ENCODE measurements at places on chromosomes 16 and 17. TPM values are rescaled to one million over a fixed set of nuclear protein-coding genes. Genes with fewer than 3 reads are reported as not detected.

DNA sequence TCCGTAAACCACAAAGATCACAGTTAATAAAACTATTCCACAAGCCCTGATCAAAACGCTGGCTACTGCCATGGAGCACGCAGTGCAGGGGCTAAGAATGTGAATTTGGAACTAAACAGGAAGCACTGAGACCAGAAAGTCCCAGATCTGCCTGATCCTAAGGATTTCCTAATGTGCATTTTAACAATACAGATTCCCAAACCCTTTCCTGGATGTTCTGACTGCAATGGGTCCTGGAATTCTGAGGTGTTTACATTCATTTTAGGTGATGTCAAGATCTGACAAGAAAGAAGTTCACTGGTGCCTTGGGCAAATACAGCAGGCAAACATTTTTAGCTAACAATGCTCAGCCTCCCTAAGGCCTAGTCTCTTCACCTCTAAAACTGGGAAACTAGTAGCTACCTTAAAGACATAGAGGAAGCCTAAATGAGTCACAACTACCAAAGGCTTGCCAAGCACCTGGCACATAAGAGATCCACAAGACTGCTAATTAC, 10.3 kb downstream of the NSMCE1 start:
- DNase-seq, result no peak

DNA sequence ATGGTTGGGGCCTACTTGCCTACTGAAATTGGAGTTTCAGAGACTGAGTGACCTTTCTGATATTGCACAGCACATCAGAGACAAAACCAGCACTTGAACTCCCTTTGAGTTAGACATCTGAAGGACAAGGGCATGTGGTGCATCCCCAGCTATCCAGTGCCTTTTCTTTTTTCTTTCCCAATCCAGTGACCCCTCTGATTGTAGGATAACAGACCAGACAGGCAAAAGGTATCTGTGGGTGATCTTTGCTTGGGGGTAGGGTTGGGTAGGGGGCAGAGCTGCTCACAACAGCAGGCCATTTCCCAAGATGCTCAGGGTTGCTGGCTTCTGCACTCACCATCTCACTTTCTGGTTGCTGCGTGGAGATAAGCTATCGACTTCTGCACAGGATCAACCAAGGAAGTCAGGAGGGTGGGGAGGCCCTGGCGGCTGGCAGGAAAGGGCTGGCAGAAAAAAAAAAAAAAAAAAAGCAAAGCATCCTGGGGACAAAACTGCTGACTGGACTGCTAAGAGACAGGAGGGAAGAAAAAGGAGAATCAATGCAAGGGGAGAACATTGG, 42.2 kb downstream of the HOXB1 start:
- DNase-seq, result no peak

DNA sequence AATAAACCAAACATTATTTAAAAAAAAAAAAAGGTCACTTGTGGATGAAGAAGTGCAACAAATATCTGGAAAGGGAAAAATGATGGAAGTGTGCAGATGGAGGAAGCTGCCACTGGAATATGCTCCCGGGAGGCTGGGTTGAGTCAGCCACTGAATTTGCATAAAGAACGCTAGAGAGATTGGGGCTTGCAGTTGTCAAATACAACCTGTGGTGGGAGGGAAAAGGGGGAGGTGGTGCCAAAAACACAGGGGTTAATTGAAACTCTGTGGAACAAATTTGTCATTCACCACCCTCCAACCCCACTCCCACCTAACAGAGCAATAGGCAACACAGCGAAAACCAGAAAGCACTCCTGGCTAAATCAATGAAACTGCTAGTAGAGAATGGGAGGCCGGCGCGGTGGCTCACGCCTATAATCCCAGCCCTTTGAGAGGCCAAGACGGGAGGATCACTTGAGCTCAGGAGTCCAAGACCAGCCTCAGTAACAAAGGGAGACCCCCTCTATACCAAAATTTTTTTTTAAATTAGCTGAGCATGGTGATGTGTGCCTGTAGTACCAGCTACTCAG, 37.6 kb upstream of the RPL38 start:
- no peak for DNase-seq

- no peak for DNase-seq
These were observed 9.6 kb upstream of the APPBP2 start for GRCh38 chr17:60535382-60536279.

DNA sequence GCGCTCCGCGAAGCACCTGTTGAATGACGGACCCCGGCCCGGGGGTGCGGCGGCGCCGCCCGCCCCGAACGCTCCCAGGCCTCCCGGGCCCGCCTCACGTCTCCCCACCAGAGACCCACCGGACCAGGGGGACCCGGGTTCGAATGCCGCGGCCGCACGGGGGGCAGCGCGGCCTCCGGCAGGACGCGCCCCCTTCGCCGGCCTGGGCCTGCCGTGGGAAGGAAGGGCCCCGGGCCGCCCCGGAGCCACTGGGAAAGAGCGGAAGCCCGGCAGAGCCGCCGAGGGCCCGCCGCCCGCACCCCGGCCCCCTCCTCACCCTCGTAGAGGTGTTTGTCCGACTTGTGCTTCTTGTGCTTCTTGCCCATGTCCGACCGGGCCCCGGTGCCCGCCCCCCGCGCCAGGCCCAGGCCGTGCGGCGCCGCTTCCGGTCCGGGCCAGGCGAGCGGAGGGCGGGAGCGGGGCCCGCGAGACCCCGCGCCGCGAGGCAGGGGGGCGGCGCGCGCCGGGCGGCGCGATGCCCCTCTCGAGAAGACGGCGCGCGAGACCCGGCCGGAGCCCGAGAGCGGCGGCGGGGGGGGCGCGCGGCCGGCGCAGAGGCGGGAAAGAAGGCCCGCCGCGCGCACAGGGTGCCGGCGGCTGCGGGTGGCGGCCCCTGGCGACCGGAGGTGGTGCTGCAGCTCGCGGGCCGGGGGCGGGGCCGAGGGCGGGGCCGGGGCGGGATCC, at the start of gene BRD7:
Gene BRD7, minus strand, starts transcription at position 579 of the 723 bp plus-strand sequence. Its CDS starts 214 bp downstream, at position 365.
- peak; percentile 65 for DNase-seq

GRCh38 chr16:5056352-5056751, 9.4 kb downstream of the C16orf89 start:
- DNase-seq, result no peak

- DNase-seq, result no peak
These were observed 390.4 kb downstream of the SOX9 start for GRCh38 chr17:72511242-72511641.

- no peak for DNase-seq
These were observed 149.9 kb downstream of the CDK5R1 start for GRCh38 chr17:32636598-32637218.

GRCh38 chr17:77409282-77410161, 268.8 kb downstream of the SEC14L1 start:
- DNase-seq, result peak; percentile 67

GRCh38 chr16:9053006-9053601, 38.3 kb upstream of the HAPSTR1 start:
- DNase-seq, result no peak

DNA sequence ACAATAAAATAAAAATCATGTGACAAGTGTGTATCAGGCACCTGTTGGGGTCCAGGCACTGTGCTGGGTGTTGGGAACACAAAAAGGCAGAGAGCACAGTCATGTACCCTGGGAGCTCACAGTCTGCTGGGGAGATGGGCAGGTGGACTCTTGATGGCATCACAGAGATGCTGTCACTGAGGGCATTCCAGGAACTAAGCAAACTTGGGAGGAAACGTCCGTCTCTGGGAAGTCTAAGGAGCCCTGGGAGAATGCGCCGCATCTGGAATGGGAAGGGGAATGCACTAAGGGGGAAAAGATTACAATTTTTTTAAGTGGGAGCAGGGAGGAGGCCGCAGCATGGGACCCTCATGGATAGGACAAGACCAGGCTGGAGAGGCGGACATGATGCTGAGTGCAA, 80.9 kb upstream of the ZNF423 start:
- no peak for DNase-seq

DNA sequence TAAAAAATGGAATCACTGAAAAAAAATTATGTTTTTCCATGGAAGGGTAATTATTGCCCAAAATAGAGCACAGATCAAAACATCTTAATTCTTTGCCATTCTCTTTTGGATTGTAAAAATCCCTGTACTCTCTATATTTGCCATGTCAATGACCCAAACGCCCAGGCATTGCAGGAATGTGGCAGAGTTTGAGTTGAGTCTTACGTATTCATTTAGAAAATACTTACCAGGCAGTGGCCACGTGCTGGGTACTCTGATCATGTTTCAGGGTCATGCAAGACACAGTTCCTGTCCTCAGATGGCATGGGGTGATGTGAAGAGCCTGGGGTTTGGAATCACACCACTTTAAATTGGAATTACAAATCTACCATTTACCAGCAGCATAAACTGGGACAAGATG, 267.7 kb downstream of the ABCC12 start:
- DNase-seq, result no peak

Gene PPP1R1B
- total RNA-seq, result 12.8 TPM

Gene COX11
- 54.9 TPM for total RNA-seq

Gene TMC7
- total RNA-seq, result 1.2 TPM

Gene CSH2
- total RNA-seq, result not detected

Gene KRTAP4-9
- 5.2 TPM for total RNA-seq
